ENCODE measurements at places on chromosomes 5 and 9.
A peak's percentile ranks its signal among the peaks of the same experiment; 100 is the strongest.

- DNase-seq, result no peak
Measured at GRCh38 chr9:19769213-19769612, 19.6 kb downstream of the SLC24A2 start.

DNA sequence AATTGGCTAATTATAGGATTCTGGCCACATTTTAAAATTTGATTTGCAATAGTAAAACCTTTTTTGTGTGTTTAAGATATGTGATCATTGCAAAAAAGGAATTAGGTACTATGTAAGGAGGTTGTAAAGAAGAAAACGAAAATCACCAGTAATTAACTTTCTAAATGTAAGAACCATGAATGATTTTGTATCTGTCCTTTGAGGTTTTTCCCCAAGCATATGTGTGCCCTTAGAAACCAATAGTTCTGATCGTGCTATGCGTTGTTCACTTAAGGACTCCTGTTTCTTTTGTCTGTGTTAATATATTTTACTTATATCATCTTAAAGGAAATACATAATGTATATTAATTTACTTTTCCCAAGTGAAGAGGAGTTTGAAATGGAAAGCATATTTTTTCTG is 410.2 kb downstream of the PSAT1 start:
- DNase-seq, result no peak

- DNase-seq, result no peak
Measured at GRCh38 chr5:43049236-43049635, 9.1 kb upstream of the ANXA2R start.

DNA sequence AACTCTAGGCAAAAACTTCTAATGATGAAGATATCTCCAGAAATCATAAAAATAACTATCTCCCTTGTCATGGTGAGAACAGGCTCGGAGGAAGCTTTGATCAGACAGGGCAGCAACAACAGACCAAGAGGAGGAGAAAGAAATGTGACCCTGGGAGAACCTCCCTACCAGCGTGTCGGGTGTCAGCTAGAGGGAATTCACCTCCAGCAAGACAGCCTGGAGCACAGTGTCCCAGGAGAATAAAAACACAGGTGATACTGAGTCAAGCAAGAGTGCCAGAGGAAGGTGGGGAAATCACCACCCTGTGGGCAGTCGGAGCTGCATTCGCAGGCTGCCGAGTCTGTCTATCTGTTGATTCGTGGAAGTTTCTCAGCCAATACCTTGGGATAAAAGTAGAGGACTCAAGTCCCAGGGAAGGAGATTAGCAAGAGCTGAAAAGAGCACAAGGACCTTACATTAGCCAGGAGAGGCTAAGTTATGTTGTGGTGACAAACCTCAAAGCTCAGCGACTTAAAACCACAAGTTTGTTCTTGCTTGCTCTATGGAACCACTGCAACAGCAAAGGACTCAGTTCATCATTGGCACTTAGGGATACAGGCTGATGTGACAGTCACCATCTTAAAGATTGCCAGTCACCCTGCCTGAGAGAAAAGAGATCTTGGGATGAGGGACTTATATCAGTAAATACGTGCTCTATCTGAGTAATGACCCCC is 598.3 kb downstream of the CCDC171 start:
- DNase-seq, result no peak

DNA sequence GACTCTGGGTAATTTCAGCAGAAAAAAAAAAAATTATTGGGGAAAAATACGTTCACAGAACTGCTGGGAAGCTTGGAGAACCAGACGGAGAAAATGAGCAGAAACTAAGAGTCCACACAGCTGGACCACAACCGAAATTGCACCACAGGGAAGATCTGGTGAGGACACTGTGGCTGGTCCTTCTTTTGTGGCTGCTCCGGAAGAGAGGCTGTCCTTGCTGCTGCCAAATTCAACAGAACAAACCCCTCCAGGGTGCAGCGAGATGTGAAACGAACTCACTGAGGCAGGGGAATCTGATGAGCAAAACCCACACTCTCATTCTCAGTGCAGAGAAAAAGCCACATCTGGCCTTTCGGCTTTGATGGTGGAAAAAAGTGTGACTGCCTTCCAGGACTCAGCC is 200.0 kb downstream of the ACTL7B start:
- no peak for DNase-seq

- DNase-seq, result no peak
Measured at GRCh38 chr5:150945486-150945885, 40.7 kb upstream of the ZNF300 start.

- no peak for DNase-seq
Measured at GRCh38 chr5:78550891-78551290, 97.7 kb downstream of the LHFPL2 start.

DNA sequence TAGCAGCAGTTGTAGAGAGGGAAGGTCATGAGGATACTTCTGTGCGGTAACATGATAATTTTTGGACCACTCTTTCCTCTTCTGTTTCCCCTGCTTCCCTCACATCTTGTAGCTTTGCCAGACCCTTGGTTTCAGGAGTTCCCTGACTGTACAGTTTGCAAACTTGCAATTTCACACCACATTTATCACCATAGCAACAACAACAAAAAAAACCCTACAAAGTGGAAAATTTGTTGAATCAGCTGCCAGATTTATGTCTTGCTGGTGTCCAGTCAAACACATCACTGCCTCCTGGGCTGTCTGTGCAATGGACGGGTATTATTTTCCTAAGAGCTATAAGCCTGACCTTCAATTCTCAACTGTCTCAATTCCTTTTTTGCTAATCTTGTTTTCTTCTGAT is 751.6 kb downstream of the TLR4 start:
- no peak for DNase-seq

- no peak for DNase-seq
Measured at GRCh38 chr9:77013206-77013931, 6.1 kb upstream of the FOXB2 start.

DNA sequence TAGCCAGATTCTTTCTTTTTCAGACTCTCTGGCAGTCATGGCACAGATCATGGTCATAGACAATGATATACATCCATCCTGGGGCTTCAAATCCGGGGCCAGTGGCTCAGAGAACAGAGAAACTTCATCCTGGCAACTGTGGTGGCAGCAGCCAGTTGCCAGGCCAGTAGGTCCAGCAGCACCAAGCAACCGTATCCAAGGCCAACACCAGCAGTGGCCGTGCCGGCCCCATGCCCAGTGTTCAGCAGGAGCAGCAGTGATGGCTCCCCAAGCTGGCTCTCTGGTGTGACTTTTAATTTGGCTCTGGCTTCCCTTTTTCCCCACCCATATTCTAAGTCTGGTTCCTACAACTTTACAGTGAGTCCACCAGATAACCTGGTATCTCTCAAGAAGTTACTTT is 300.5 kb downstream of the DEPDC1B start:
- no peak for DNase-seq

DNA sequence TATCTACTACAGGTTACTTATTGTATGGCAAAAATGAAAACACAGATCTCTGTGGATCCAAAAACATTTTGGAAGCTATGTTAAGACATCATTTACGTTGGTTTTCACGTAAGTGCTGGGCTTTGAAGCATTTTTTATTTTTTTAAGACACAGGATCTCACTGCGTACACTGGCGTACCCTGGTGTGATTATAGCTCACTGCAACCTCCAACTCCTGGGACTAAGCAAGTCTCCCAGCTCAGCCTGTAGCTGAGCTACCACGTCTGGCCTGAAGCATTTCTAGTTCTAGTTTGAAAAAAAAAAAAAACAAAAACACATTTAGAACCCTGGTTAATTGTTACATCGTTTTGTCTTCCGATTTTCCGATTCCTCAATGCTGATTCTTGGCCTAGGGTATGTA is 131.3 kb downstream of the AOPEP start:
- DNase-seq, result no peak

GRCh38 chr9:38708759-38709158 is 11.2 kb downstream of the FAM240B start:
- DNase-seq, result no peak

GRCh38 chr9:87720173-87720572 is 5.7 kb upstream of the CTSL start:
- DNase-seq, result no peak

DNA sequence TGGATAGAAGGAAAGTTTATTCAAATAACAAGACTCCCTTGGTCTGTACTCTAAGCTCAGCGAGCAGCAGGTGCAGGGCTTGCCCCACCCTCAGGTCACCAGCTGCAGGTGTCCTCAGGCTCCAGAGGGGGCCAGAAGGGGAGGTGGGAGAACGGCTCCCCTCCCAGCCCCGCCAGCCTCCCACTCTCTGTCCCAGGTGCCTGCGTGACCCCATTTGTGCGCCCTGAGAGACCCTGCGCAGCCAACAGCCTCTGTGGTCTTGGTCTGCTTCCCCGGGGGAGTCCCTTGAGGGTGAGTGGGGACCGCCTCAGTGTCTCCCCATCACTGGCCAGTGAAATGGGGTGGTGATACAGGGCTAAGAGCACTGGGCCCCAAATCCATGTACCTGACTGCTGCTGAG is 62.3 kb upstream of the STXBP1 start:
- no peak for DNase-seq

- no peak for DNase-seq
Measured at GRCh38 chr9:2026220-2026997, 11.3 kb downstream of the SMARCA2 start.

GRCh38 chr5:133639850-133640528 is 27.6 kb upstream of the FSTL4 start:
- no peak for DNase-seq

DNA sequence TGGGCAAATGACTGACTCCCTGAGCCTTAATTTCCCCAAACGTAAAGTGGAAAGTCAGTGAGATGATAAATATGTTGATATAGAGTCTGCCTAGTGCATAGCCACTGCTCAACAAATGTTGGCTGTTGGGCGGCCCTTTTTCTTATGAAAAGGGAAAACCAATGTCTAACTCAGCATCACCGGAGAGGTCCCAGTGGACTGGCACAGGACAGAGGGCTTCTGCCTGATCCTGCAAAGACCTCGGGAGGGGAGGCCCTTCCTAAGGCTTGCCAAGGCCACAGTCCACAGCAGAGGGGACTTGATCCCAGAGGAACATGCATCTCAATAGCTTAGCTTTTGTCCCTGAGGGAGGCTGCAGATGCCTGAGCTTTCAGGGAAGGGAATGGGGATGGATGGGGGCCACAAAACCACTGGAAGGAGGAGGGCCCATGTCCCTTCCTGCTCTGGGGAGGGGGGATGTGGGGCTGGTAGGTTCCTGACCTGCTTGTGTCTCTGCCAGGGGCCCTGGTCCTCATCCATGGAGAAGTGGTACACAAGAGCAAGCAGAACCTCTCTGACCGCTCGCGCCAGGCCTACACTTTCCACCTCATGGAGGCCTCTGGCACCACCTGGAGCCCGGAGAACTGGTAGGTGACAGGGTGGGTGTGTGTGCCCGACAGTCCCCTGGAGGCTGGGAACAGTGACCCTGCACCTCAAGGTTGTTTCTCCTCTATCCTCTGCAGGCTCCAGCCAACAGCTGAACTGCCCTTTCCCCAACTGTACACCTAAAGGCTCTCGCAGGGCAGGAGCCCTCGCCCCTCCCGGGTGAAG is 6.3 kb downstream of the DOLK start:
- no peak for DNase-seq

DNA sequence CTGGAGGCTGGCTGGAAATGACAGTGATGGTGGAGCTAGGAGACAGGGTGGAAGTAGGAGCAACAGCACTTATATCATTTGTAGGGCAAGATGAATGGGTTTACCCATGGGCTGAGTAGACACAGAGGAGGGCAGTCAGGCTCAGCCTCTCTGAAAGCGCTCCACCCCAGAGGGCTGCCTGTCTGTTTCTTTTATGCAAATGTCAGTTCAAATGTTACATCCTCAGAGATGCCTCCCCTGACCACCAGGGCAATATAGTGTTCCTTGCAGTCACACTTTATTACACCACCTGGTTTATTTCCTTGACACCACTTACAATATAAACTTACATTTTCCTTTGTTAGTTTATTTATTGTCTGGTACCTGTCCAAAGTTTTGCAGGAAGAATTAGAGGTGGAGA is 159.5 kb upstream of the IL12B start:
- DNase-seq, result no peak

DNA sequence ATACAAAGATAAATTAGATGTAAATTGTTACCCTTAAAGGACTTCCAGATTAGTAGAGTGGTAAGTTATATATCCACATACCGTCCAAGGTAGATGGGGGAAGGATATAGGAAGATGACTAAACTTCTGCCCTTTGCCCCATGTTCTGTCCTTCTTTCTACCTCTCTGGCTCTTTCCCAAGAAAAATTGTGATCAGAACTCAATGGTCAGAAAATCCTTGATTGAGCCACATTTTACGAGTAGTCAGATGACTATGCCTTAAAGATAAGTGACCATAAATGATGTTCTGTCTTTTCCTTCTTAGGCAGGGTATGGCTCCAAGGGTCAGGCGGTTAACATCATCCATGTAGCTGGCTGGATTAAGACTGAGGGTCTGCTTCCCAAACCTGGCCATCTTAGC is 4.4 kb downstream of the FRRS1L start:
- no peak for DNase-seq

GRCh38 chr5:15715967-15716366 is 216.0 kb downstream of the FBXL7 start:
- no peak for DNase-seq

- DNase-seq, result no peak
Measured at GRCh38 chr9:136119061-136119882, 597 bp upstream of the TMEM250 start.

GRCh38 chr5:146003852-146004251 is 67.5 kb downstream of the SH3RF2 start:
- DNase-seq, result no peak

DNA sequence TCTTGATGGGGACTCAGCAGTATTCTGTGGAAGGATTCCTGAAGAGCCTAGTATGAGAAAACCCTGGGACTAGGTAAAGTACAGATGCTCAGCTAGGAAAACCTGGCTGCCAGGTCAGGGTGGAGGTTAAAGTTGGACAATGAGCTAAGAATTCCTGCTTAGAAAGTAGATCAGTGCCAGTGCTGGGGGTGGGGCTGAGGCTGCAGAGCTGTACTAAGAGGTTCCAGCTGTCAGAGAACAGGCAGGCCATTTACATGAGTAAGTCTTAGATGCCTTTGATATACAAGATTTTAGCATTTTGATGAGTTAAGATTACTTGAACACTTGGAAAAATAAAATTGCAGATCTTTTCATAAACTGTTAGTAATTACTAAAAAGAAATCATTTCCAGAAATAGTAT is 332.3 kb upstream of the NUDT12 start:
- peak; percentile 17 for DNase-seq

- no peak for DNase-seq
Measured at GRCh38 chr9:133754187-133754586, 16.0 kb upstream of the SARDH start.

GRCh38 chr5:160960592-160960991 is 108.6 kb upstream of the ATP10B start:
- DNase-seq, result no peak

- no peak for DNase-seq
Measured at GRCh38 chr9:107360098-107360497, 77.0 kb downstream of the RAD23B start.

GRCh38 chr5:19987612-19988361 is at the start of gene CDH18:
CDH18 (minus strand) TSS chr5:19988200; CDS start chr5:19838986, 149,214 bp downstream.
- peak; percentile 84 for DNase-seq

GRCh38 chr5:9332026-9332425 is 213.8 kb downstream of the SEMA5A start:
- no peak for DNase-seq

- peak; percentile 55 for DNase-seq
Measured at GRCh38 chr5:105506692-105507277, 1944.2 kb upstream of the NUDT12 start.

All from WERI-Rb-1 (cell line).